ENCODE measurements at places on chromosomes 7 and 10. TPM values are rescaled to one million over a fixed set of nuclear protein-coding genes. Genes with fewer than 3 reads are reported as not detected.

AGR3 gene
- not detected for total RNA-seq

C7orf57 gene
- 0.29 TPM for total RNA-seq

GPR15LG gene
- total RNA-seq = not detected

SLC39A12 gene
- not detected for total RNA-seq

OPALIN gene
- not detected for total RNA-seq

DNA sequence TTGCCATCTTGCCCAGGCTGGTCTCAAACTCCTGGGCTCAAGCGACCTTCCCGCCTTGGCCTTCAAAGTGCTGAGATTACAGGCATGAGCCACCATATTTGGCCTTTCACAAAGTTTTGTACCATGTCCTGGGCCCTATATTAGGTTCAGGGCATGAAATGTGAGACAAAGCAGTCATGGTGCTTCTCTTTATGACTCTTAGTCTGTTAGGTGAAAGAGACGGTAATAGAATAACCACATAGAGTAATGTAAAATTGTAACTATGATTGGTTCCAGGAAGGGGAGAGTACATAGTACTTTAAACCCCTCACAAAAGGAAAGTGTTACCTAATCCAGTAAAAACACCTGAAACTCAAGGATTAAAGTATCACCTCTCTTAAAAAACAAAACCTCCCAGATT lies 144.7 kb downstream of the SPAG6 start:
- no peak for DNase-seq

- no peak for DNase-seq
Observed at GRCh38 chr10:1516492-1517165, 220.7 kb downstream of the ADARB2 start.

GRCh38 chr7:47587351-47587750 lies 5.4 kb upstream of the TNS3 start:
- DNase-seq = no peak

- no peak for DNase-seq
Observed at GRCh38 chr7:746155-747061, 19.3 kb upstream of the PRKAR1B start.

- no peak for DNase-seq
Observed at GRCh38 chr7:12805518-12805928, 118.1 kb downstream of the ARL4A start.

GRCh38 chr7:73885975-73886798 lies 25.2 kb downstream of the TMEM270 start:
- no peak for DNase-seq

GRCh38 chr7:51882412-51882811 lies 565.8 kb upstream of the COBL start:
- DNase-seq = no peak

DNA sequence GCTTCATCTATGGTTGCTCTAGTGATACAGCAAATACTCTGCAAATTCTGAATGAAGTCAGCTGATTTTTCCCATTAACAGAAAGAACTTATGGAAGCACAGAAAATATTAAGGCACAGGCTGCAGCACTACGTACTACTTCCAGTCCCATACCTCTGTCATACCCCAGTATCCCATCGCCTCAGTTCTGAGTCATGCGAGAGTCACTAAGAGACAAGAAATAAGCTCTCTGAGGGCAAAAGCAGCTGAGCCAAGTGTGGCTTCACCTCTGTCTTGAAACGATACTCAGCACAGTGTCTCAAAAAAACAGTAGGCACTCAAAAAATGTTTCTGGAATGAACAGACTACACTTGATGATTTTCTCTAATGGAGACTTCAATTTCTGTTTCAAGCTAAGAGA lies 48.2 kb downstream of the EZH2 start:
- no peak for DNase-seq

GRCh38 chr10:50033481-50033880 lies 34.3 kb upstream of the WASHC2A start:
- DNase-seq = no peak

- peak; percentile 12 for DNase-seq
Observed at GRCh38 chr7:23410446-23411183, 59.7 kb downstream of the IGF2BP3 start.

DNA sequence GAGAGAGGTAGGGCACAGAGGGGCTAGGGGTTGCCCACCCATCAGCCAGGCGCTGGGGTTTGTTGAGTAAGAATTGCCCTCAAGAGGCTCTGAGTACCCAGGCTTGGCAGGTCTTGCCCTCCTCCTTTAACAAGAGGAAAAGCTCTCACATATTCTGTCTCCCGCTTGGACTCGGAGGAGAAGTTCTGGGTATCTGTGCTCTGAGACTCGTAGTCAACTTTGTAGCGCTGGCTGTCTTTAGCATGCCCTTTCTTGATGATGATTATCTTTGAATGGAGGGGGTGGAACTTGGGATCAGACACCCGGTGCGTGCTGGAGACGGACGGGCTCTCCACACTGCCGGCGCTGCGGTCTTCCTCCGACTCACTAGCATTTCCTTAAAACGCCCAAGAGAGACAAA lies 4.0 kb downstream of the IGFBP3 start:
- DNase-seq = no peak

Data from OCI-LY7 (cell line).